Activated naive CD4-positive, alpha-beta T cell treated with anti-CD3 and anti-CD28 coated beads, Interleukin-2, amount 50 U/mL, for 72 hours (primary cell): ENCODE measurements at places on chromosomes 11 and 22.

- no peak for DNase-seq
Observed at GRCh38 chr11:120061036-120061760, 76.7 kb downstream of the TRIM29 start.

- peak; percentile 66 for DNase-seq
Observed at GRCh38 chr11:62694455-62695167, 5.3 kb upstream of the LRRN4CL start.

DNA sequence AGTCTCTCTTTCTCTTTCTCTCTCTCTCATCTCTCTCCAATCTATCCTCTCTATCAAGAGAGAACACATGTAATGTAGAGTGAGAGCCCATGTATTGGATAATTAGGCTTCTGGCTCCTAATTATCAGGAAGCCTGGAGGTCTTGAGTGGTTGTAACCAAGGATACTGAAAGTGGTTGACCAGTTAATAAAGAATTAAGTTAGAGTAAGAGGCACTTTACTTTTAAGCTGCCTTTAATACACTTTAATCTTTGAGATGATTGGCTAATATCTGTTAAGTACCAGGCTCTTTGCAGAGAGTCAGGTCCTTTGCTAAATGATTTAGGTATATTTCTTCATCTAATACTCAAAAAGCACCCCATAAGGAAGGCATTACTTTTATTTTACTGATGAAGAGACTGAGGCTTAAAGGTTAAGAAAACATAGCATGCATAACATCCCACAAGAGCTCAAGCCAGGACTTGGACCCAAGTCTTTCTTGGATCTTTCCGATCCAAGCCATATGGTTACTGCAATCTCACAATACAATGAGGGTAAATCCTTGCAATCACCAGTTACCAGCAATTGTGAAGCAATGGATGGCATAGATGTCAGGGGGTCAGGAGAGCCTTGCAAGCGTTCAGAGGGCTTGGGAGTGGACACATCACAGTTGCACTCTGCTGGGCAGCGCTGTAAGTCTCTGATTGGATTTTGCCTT is 22.1 kb downstream of the CD44 start:
- no peak for DNase-seq

GRCh38 chr11:76734456-76735420 is 48.4 kb upstream of the TSKU start:
- DNase-seq: no peak

DNA sequence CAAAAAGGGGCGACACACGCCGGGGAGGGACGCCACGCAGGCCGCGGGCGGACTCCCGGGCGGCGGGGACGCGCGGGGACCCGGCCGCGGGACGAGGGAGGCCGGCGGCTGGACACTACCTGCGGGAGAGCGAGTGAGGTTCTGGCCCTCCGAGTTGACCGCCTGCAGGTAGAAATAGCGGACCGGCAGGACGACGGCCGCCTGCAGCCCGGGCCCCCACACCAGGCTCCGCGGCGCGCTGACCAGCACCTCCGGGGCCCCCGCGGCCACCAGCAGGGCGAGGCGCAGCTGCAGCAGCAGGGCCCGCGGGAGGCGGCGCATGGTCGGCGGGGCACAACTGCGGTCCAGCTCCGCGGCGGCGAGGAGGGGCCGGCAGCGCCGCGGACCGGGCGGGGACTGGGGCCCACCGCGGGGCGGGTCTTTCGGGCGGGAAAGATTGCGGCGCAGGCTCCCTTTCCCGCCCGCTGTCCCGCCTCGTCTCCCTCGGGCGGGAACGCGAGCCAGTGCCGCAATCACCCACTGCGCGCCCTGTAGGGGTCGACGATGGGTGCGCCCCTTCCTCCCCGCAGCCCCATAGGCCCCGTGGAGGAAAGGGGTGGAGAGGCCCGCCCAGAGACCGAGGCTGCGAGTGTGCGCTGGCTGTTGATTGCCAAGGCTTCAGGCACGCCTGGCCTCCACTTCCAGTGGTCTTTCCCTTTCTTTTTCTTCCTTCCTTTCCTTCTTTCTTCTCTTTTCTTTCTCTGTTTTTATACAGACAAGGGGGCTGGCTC is at the start of gene POGLUT3:
POGLUT3 (minus strand) TSS at position 339 of the 770 bp plus-strand sequence; CDS start at position 321, 18 bp downstream.
- peak; percentile 70 for DNase-seq

GRCh38 chr11:113147249-113147648 is 167.1 kb upstream of the TTC12 start:
- DNase-seq: no peak
